Activated CD4-positive, alpha-beta T cell treated with anti-CD3 and anti-CD28 coated beads for 48 hours (primary cell): ENCODE measurements at places on chromosomes 7 and 10.

GRCh38 chr7:133983685-133984419 lies 143.3 kb upstream of the LRGUK start:
- no peak for DNase-seq

GRCh38 chr7:66790196-66790595 lies 49.7 kb downstream of the RABGEF1 start:
- DNase-seq, result no peak

- DNase-seq, result peak; percentile 78
Observed at GRCh38 chr7:129635300-129636029, 23.9 kb downstream of the NRF1 start.

DNA sequence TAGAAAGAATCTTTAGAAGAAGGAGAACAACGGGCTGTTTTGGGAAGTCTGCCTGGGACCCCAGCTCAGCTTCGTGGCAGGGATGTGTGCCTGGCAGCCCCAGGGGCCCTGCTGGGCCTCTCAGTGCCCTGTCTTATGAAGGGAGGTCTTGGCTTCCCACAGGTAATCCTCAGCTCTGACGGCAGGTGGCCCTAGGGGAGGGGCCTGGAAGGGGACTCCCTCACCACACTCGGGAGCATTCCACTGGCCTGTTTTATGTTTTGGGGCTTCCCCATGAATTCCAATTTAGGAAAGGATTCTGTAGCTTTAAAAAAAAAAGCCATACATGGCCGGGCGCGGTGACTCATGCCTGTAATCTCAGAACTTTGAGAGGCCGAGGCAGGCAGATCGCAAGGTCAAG lies 3.0 kb upstream of the DMBT1 start:
- no peak for DNase-seq

- no peak for DNase-seq
Observed at GRCh38 chr7:42883950-42884349, 27.9 kb downstream of the C7orf25 start.

DNA sequence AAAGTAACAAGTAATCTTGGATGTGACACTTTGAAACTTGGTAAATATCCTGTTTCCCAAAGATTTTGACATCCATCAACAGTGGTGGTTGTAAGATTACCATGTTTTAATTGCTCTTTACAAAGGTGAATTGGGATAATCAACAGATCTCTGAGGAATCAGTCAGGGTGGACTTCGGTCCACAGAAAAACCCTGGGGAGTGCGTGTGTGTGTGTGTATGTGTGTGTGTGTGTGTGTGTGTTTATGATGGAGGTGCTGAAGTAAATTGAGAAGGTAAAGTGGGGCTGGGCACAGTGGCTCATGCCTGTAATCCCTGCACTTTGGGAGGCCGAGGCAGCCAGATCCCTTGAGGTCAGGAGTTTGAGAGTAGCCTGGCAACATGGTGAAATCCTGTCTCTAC lies 12.0 kb upstream of the AUTS2 start:
- DNase-seq, result no peak

GRCh38 chr7:14055813-14056212 lies 66.3 kb upstream of the ETV1 start:
- DNase-seq, result no peak

DNA sequence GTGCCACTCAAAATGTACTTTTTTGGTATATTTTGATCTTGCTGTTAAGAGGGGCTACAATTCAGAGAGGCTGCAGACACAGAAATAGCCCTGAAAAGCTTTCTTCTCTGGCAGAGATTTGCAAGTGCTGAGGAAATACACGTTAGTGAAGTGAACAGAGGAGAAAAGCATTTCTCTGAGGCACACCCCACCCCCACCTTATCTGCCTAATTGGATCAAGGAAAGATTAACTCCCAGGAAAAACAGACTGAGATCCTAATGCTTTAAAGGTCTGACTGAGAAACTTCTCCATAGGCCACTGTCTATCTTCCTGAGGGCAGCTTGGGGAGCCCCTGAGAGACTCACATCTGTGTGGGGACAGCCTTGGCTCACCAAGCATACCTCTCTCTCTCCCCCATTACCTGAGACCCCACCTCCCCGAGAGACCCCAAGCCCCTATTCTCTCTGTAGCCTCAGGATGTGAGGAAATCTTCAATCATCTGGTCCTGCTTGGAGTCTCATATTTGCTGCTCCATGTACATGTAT lies 14.8 kb upstream of the AKR1C3 start:
- no peak for DNase-seq

DNA sequence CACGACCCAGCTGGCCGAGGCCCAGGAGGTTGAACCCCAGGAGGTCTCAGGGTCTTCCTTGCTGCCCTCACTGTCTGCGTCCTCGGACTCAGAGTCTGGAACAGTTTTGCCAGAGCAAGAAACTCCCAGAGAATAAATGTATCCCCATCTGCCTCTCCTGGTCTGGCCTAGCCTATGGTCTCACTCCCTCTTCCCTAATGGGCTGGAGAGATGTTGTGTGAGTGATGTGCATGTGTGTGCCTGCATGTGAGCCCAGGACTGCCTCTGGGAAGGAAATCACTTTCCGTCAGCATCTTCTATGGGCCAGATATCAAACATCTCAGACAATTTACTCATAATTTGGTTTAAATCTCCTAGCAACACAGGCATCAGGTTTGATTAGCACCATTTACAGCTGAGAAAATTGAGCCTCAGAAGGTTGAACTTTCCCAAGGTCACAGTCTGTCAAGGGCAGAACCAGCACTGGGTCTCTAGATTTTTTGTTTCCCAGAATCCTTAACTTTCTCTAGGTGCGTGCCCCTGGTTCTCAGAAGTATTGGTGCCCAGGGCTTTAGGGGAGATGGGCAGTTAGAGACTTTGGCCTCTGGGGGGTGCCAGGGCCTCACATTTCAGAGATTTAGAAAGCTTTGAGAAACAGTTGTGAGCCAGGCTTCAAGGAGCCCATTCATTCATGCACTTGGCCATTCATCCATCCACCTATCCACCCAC lies 4.9 kb downstream of the TMEM270 start:
- DNase-seq, result peak; percentile 27

DNA sequence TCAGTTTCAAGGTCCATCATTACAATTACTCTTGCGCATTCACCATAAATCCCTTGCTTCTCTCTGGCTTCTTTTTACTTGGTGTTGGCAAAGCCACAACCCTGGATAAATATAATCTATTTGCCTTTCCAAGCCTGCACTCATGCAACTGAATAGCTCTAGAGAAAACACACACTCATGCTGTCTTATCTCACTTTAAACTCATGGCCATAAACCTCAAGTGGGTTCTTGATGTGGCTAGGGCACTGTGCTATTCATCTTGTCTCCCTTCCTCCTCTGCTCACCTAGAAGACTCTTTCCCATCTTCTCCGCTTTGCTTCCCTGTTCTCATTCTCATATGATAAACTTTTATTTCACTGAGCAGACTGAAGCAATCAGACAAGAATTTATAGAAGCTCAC lies 165.4 kb upstream of the MTPN start:
- DNase-seq, result no peak

DNA sequence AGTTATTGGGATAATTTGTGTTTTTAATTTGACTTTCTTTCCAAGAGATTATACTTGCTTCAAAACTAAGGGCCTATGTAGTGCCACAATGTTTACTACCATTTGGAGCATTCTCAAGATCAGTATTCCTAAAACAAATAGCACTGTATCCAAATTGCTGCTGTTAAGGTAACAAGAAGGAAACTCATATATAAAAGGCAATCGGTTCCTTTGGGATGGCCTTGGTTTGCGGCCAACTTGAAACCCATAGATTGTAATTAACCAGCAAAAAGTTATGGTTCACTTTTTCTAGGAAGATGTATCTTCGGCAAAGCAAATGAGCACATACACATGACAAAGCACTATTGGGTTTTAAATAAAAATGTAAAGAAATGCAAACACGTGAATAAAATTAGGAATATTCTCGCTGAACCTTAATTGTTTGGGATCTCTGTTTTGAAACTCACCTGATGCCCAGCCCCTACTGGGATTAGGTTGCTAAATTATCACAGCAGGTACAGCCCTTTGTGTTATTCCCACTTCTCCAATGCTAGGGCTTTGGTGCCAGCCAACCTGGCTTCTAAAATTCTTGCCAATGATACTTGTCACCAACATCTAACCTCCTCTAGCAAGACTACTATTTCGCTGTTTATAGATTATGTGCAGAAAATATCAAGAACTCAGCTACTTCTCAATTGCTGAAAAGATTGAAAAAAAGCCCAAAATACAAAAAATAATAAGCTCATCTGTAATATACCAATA lies 16.0 kb downstream of the CDNF start:
- DNase-seq, result no peak

- no peak for DNase-seq
Observed at GRCh38 chr7:92489634-92490033, 11.9 kb upstream of the ERVW-1 start.

- no peak for DNase-seq
Observed at GRCh38 chr7:20030915-20031362, 186.2 kb downstream of the MACC1 start.

- DNase-seq, result no peak
Observed at GRCh38 chr7:756928-757560, 30.0 kb upstream of the PRKAR1B start.
